A375 (cell line): ENCODE measurements at places on chromosomes 1 and 21. TPM values are rescaled to one million over a fixed set of nuclear protein-coding genes. Genes with fewer than 3 reads are reported as not detected.

The B3GALT5 gene
- total RNA-seq: 0.79 and 0.90 TPM in 2 replicates

The TRIM58 gene
- 12.9 and 13.2 TPM in 2 replicates for total RNA-seq

The TMCC2 gene
- 1.8 and 2.1 TPM in 2 replicates for total RNA-seq

The STK40 gene
- total RNA-seq: 22.3 and 29.4 TPM in 2 replicates

The NBPF4 gene
- not detected in 2 replicates for total RNA-seq

The ELAPOR1 gene
- total RNA-seq: 0.08 and 0.11 TPM in 2 replicates

The ACTRT2 gene
- not detected in 2 replicates for total RNA-seq

The SH2D1B gene
- total RNA-seq: 3.0 TPM in 2 replicates

The FAM177B gene
- total RNA-seq: not detected in 2 replicates

The SUSD4 gene
- total RNA-seq: 0.13 and 0.26 TPM in 2 replicates

The TMPRSS3 gene
- total RNA-seq: 0.45 and 0.79 TPM in 2 replicates

The OLFML3 gene
- total RNA-seq: 0.53 and 0.90 TPM in 2 replicates

The DCST1 gene
- total RNA-seq: not detected in 2 replicates

The VCAM1 gene
- 0.19 and 0.27 TPM in 2 replicates for total RNA-seq

The RPTN gene
- not detected in 2 replicates for total RNA-seq

The AIRE gene
- total RNA-seq: not detected in 2 replicates

The CAMSAP2 gene
- 27.5 and 29.3 TPM in 2 replicates for total RNA-seq

The DPT gene
- total RNA-seq: not detected in 2 replicates

The KCNC4 gene
- total RNA-seq: 1.5 and 2.6 TPM in 2 replicates

The MEX3A gene
- 6.8 and 11.9 TPM in 2 replicates for total RNA-seq

The ATP1A4 gene
- not detected in 2 replicates for total RNA-seq

The MAP1LC3C gene
- 0.23 and 0.24 TPM in 2 replicates for total RNA-seq

The UTS2 gene
- not detected in 2 replicates for total RNA-seq

The STUM gene
- total RNA-seq: not detected in 2 replicates

The EPB41 gene
- total RNA-seq: 20.4 and 25.2 TPM in 2 replicates

The S100A14 gene
- total RNA-seq: 1.1 and 1.8 TPM in 2 replicates

The DIO1 gene
- not detected in 2 replicates for total RNA-seq

The CD46 gene
- total RNA-seq: 61.5 and 68.7 TPM in 2 replicates

The ACTA1 gene
- total RNA-seq: not detected in 2 replicates

The KANK4 gene
- not detected in 2 replicates for total RNA-seq

The FAAH gene
- 0.30 and 1.5 TPM in 2 replicates for total RNA-seq

The GCSAML gene
- not detected in 2 replicates for total RNA-seq

The IFI6 gene
- 33.7 and 40.2 TPM in 2 replicates for total RNA-seq

The B3GALT6 gene
- total RNA-seq: 28.7 and 31.5 TPM in 2 replicates

The GJA8 gene
- total RNA-seq: not detected in 2 replicates

The CASZ1 gene
- total RNA-seq: 0.88 and 0.98 TPM in 2 replicates

The HRNR gene
- 0.03 TPM in 1 of 2 replicates, not detected in the other for total RNA-seq

The PIGR gene
- total RNA-seq: 0.03 TPM in 1 of 2 replicates, not detected in the other

The PTBP2 gene
- 17.6 and 23.2 TPM in 2 replicates for total RNA-seq

The FALEC gene
- 2.6 TPM in 1 of 2 replicates, not detected in the other for total RNA-seq

The BATF3 gene
- 4.9 and 5.9 TPM in 2 replicates for total RNA-seq

The JAM2 gene
- total RNA-seq: 0.04 TPM in 1 of 2 replicates, not detected in the other

The REG4 gene
- not detected in 2 replicates for total RNA-seq

The CD52 gene
- 0.41 TPM in 1 of 2 replicates, not detected in the other for total RNA-seq

The TSPAN2 gene
- 0.15 and 0.42 TPM in 2 replicates for total RNA-seq

The S100A4 gene
- total RNA-seq: 142 and 157 TPM in 2 replicates

The AMY1A gene
- total RNA-seq: not detected in 2 replicates

The CA6 gene
- total RNA-seq: not detected in 2 replicates

The LBR gene
- 25.7 and 28.0 TPM in 2 replicates for total RNA-seq

The PCBP3 gene
- total RNA-seq: 1.1 TPM in 1 of 2 replicates, not detected in the other

The PLXNA2 gene
- total RNA-seq: 4.2 and 6.7 TPM in 2 replicates

The KAZN gene
- total RNA-seq: 1.2 and 2.3 TPM in 2 replicates

The MSH4 gene
- 0.04 and 0.08 TPM in 2 replicates for total RNA-seq

The KIRREL1 gene
- 111 and 119 TPM in 2 replicates for total RNA-seq

The RNU1-4 gene
- total RNA-seq: under 0.01 TPM in 2 replicates

The NHLH1 gene
- 0.11 and 0.26 TPM in 2 replicates for total RNA-seq

The MPZ gene
- total RNA-seq: 6.0 and 6.9 TPM in 2 replicates

The FCRL4 gene
- not detected in 2 replicates for total RNA-seq

The SLC35D1 gene
- total RNA-seq: 8.7 and 9.2 TPM in 2 replicates

The OLFM3 gene
- 0.23 TPM in 1 of 2 replicates, not detected in the other for total RNA-seq
